ENCODE measurements at places on chromosomes 3 and 15. TPM values are rescaled to one million over a fixed set of nuclear protein-coding genes. Genes with fewer than 3 reads are reported as not detected.

The ARL14 gene
- 2.5 TPM for total RNA-seq

The ATRIP gene
- 11.9 TPM for total RNA-seq

The CPLX3 gene
- not detected for total RNA-seq

The SLC24A5 gene
- not detected for total RNA-seq

The KLHL40 gene
- total RNA-seq = not detected

The CCR3 gene
- total RNA-seq = not detected

The UNC13C gene
- not detected for total RNA-seq

The OXTR gene
- 2.7 TPM for total RNA-seq

The CIB2 gene
- 37.3 TPM for total RNA-seq

The DLL4 gene
- 0.31 TPM for total RNA-seq

The SEMA5B gene
- total RNA-seq = 1.2 TPM

The GHSR gene
- not detected for total RNA-seq

The ZXDC gene
- total RNA-seq = 33.3 TPM

The C15orf62 gene
- 0.33 TPM for total RNA-seq

The COL8A1 gene
- 0.13 TPM for total RNA-seq

Data from Panc1 (cell line).